Lung (tissue), 17 donors: ENCODE measurements at places on chromosomes 16 and 17.

- no peak for DNase-seq
These were observed 60.0 kb upstream of the CDC42EP4 start for GRCh38 chr17:73371836-73372235.

GRCh38 chr17:39229274-39229913 lies 3.6 kb upstream of the STAC2 start:
- DNase-seq, result no peak

- DNase-seq, result no peak
These were observed 66.6 kb downstream of the SIAH1 start for GRCh38 chr16:48318630-48319029.

- peak; percentile 81 for DNase-seq
These were observed 7.5 kb upstream of the TMEM170A start for GRCh38 chr16:75471723-75472633.

DNA sequence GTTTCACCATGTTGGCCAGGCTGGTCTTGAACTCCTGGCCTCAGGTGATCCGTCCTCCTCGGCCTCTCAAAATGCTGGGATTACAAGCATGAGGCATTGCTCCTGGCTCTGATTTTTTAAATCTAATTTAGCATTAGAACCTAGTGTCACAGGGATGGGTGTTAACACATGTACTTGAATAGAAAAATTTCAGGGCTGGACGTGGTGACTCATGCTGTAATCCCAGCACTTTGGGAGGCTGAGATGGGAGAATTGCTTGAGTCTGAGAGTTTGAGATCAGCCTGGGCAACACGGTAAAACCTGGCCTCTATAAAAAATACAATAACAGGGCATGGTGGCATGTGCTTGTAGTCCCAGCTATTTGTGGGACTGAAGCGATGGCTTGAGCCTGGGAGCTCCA lies 6.0 kb upstream of the RNF135 start:
- no peak for DNase-seq

DNA sequence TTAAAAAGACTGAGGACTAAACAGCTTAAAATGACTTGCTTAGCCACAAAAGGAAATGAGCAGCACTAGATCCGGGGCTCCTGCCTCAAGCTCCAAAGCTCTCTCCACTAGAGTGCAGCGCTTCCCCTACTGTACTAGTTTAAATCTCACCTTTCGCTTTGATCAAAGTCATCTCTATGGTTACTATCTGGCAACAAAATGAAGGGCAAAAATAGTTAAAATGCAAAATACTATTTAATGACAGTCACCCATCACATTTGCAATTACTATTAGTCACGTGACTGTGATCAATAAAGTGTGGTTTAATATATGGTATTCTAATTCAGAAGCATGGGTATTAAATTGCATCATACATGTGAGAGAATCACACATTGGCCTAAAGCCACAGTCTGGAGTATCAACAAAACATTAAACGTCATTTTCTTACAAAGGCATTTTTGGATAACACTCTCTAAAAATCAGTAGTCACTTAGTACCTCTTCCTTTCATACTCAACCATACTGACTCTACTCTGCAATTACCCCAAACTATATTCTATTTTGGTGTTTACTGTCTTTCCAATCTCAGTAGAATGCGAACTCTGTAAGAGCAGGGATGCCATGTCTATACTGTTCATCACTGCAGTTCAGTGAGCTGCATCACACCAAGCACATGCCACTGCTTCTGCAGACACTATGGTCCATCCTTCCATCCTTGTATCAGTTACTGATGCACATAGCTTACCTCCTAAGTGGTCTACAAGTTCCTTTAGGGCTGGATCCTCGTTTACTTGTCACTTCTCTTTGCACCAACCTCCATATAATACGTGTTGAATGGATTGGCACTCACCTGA lies 6.2 kb downstream of the PSMD12 start:
- DNase-seq, result peak; percentile 46

GRCh38 chr16:85074225-85074914 lies 37.9 kb downstream of the CIBAR2 start:
- DNase-seq, result no peak

- no peak for DNase-seq
These were observed 3.0 kb upstream of the ZDHHC7 start for GRCh38 chr16:85014311-85014710.

- peak; percentile 84 for DNase-seq
These were observed 229.6 kb downstream of the MRTFB start for GRCh38 chr16:14300705-14301168.

DNA sequence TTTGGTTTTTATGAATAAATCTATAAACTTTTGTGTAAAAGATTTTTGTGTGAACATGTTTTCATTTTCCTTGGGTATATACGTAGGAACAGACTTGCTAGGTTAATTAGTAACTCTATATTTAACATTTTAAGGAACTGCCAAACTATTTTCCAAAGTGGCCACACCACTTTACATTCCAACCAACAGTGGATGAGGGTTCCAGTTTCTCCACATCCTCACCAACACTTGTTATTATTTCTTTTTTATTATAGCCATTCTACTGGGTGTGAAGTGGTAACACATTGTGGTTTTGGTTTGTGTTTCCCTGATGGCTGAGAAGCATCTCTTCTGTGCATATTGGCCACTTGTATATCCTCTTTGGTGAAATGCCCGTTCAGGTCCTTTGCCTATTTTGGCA lies 20.0 kb downstream of the LYRM9 start:
- DNase-seq, result no peak

DNA sequence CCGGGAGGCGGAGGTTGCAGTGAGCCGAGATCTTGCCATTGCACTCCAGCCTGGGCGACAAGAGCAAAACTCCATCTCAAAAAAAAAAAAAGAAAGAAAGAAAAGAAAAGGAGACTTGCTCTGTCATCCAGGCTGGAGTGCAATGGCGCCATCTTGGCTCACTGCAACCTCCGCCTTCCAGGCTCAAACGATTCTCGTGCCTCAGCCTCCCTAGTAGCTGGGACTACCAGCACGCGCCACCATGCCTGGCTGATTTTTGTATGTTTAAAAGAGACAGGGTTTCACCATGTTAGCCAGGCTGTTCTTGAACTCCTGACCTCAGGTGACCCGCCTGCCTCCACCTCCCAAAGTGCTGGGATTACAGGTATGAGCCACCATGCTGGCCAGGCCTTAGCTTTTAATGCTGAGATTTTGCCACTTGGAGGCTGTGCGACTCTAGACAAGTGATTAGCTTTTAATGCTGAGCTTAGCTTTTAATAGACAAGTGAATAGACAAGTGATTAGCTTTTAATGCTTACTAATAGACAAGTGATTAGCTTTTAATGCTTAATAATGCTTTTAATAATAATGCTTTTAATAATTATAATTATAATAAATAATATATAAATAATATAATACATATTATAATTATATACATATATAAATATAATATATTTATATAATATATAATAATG lies 9.6 kb downstream of the LDAF1 start:
- DNase-seq, result no peak

DNA sequence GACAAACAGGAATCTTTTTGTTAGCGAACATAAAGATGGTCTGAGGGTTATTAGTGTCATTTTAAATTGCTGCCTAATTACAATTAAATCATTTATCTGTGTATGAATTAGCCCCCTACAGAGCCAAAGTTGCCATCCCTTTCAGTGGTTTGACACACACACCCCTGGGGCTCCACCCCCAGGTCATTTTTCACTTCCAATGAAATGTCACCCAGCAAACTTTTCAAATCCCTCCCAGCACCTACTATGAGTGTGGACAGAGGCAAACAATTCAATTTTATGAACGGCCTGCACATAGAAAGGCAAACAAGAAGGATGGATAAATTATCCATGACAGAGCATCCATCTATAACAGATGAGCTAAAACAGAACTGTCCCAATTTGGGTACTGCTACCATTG lies 2.4 kb downstream of the MYH10 start:
- DNase-seq, result no peak

- DNase-seq, result no peak
These were observed 96.4 kb downstream of the C16orf78 start for GRCh38 chr16:49469930-49470451.

- peak; percentile 92 for DNase-seq
These were observed at the start of gene ABCA6 for GRCh38 chr17:69141431-69142174. TSS of gene ABCA6 (minus strand) at chr17:69141895. CDS start at chr17:69140703, 1,192 bp downstream.

- no peak for DNase-seq
These were observed 5.7 kb upstream of the SLC38A8 start for GRCh38 chr16:84048270-84048669.

- no peak for DNase-seq
These were observed 190.4 kb downstream of the SALL1 start for GRCh38 chr16:50960517-50961202.

GRCh38 chr16:68071518-68071901 lies 13.7 kb upstream of the NFATC3 start:
- no peak for DNase-seq

DNA sequence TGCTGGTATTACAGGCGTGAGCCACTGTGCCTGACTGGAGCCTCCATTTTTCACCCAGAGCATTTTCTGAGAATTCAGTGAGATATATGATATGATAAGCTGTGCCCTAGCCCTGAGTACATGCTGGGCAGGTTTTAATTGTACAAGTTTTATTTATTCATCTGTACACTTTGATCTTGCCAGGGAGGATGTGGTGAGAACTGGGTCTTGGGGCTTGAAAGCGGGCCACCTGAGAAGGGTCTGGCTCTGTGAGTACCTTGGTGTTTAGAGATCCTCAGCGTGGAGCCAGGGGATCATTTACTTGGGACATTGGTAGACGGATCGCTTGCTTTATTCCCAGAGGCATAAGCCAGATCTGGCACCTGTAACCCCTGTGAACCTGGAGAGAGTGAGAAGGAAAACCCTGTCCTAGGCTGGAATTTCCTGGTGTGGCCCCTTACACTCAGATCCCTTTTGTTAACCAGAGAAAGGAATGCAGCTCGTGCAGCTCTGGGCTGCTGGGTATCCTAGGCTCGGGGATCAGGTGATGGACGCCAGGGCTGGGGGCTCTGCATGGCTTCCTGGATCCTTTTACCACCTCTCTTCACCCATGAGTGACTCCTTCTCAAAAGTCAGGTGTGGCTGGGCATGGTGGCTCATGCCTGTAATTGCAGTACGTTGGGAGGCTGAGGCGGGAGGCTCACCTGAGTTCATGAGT lies 91.9 kb downstream of the ABCC1 start:
- DNase-seq, result no peak

- DNase-seq, result no peak
These were observed 148.8 kb upstream of the CORO6 start for GRCh38 chr17:29771546-29771945.

- peak; percentile 85 for DNase-seq
These were observed 477.1 kb downstream of the TOX3 start for GRCh38 chr16:52069866-52070265.

- no peak for DNase-seq
These were observed 55.9 kb downstream of the USP22 start for GRCh38 chr17:20986767-20987510.

DNA sequence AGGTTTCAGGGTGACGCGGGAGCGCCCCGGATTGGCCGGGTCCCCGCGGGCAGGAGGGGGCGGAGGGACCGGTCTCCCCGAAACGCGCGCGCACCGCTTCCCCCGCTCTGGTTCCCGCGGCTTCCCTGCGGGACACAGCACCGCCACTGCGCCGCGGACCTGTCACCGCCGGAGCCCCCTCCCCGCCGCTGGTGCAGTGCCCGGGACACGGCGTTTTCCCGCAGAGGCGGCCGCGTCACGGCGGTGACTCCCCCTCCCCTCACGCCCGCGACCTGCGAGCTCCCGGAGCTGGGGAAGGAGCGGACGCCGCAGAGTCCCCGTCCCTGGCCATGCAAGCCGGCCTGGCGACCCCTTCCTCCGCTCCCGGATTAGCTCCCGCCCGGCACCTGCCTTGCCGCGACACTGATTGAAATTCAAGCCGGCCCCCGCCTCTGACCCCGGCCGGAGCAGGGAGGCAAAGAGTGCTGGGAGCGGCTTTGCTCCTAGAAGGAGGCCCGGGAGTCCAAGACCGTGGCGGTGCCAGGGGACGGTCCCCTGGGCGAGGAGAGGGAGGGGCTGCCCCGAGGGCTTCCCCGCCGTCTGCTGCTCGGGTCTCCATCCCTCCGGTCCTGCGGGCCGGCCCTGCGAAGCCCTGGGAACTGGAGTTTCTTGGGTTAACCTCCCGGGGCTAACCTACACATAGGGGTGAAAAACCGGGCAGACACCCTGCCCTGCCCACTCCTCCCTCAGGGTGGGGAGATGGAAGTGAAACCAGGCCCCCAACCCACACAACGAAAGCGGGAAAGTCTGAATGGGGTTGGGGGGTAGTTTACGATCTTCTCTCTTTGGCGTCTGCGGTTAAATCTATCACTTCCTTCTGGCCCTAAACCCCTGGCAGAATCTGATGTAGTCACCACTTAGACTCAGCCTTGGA lies 1.0 kb downstream of the RHBDL3 start:
- peak; percentile 38 for DNase-seq

DNA sequence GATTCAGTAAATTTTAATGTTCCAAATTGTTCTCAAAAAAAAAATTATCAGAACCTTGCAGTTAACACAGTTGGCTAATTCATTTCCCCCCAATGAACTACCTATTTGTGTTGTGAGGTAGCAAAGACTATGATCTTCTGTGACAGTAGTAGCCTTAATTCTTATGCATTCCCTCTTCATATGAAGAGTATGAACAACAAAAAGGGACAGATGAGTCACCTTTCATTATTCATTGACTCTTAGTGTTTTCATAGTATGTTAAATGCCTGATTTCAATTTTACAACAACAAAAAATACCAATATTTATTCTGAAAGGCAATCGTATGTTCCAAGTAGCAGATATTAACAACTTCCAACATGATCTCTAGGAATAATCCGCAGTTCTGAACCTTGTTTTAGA lies 3.6 kb upstream of the SLFN11 start:
- DNase-seq, result no peak

DNA sequence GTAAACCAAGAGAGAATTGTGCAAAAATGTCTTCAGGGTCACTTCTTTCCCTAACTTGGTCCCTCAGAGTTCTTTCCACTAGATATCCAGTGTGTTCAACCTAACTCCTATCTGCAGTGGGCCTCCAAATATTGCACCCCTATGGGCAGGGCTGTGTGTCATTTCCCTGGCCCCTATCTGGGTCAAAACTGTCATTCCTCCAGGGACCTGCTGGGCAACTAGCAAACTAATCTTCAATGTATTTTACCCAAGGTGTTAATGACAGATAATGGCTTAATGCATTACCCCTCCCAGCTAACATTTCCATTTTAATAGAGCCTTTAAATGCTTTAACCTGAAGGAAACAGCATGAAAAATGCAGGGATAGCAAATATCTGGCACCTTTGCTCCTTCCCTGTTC lies 25.8 kb upstream of the SKAP1 start:
- no peak for DNase-seq

DNA sequence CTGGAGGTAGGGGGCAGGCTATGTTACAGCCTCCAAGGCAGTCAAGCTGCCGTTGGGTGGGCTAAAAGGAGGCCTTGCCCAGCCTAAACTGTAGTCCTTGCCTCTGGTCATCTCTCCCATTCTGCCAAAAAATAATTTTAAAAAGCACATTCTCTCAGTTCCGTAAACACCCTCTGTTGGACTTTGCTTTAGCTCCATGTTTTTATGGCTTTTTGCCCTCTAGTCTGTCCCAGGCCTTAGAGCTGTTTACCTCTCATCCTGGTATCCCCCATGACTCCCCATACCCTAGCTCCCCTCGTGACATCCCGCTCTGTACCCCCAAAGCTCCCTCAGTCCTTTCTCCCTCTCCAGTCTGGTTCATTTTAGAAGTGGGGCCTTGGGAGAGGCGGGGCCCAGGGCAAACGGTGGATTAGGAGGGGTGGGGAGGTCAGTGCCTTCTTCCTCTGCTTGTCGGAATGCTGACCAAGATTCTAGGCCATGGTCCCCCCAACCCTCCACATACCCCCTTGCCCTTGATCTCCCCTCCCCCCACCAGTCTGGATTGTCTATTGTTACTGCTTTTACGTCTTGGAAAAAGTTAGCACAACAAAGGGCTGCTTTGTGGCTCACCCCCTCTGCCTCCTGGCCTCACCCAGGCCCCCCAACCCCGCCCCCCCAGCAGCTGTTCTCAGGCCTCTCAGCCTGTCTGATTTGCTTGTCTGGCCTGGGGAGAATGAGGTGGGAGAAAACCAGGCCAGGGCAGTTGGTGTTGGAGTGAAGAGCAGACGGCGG lies 18.4 kb downstream of the GJD3 start:
- DNase-seq, result no peak
